ENCODE measurements at places on chromosomes 7 and 10.

- no peak for DNase-seq
Observed at GRCh38 chr10:118278649-118279048, 63.5 kb downstream of the FAM204A start.

GRCh38 chr7:155878674-155879073, 66.4 kb upstream of the SHH start:
- no peak for DNase-seq

DNA sequence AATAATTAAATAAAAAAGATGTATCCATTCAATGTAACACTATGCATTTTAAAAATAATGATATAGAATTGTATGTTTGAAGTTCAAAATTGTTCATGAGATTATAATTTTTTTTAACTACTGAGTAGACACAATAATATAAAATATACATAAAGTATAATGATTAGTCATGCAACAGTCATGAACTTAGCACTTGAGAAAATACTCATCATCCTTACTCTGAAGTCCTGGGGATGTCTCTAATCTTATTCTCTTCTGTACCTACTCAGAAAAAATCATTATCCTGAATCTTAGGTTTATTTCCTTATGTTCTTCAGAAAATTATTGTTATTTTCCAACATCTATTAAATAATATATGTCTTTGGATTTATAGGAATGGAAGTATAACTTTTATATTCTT, 26.4 kb upstream of the IKZF1 start:
- no peak for DNase-seq

DNA sequence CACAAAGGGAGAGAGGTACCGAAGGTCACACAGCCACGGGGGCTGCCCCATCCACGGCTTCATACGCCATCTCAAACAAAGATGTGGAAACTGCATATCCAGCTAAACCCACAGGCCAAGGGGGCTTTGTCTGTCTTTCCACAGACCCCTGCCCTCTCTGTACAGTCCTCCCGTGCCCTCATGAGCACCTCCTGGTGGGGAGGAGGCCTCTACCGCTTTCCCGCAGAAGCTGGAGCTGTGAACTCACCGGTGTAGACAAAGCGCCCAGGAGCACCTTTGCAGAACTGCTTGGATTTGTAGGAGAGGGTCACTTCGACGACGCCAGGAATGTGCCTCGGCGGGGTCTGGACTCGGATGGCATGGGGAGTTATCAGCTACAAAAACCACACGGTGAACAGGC, 97.2 kb downstream of the EBF3 start:
- no peak for DNase-seq

Data from activated CD4-positive, CD25-positive, alpha-beta regulatory T cell treated with anti-CD3 and anti-CD28 coated beads, Interleukin-2, amount 50 U/mL, for 16 hours (primary cell).